Stimulated activated CD8-positive, alpha-beta memory T cell treated with anti-CD3 and anti-CD28 coated beads, Interleukin-15, amount 100 ng/mL, for 4 hours (primary cell): ENCODE measurements at places on chromosomes 5 and 9.

DNA sequence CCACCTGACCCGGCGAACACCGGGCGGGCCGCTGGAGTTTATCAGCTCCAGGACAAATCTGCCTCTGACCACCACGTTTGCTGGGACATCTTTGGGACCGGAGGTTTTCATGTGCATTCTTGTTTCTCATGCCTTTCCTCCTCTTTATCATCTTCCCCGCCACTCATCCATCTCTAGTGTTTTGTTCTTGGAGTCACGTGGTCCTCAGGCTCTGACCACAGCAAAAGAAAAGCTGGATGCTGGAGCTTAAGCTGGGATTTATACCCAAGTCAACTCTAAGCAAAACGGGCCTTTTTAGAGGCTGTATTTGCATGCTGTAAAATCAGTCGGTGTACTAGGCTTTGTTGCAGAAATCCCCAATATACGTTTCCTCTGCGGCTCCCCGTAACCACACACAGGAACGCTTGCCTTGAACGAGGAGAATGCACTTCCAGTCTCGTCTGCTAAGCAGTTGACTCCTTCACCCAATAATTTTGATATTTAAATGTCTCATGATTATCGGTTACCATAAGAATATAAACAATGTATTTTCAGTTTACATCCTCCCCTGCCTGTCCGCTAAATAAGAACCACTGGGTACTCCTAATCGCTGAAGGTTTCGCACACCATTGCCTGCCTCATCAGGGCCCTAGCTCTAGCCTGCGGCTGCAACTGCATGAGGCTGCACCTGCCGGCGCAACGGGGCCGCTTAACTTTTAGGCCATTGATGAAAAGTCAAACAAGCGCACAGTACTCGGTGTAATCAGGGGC lies 560 bp upstream of the NDUFS6 start:
- DNase-seq = peak; percentile 24

DNA sequence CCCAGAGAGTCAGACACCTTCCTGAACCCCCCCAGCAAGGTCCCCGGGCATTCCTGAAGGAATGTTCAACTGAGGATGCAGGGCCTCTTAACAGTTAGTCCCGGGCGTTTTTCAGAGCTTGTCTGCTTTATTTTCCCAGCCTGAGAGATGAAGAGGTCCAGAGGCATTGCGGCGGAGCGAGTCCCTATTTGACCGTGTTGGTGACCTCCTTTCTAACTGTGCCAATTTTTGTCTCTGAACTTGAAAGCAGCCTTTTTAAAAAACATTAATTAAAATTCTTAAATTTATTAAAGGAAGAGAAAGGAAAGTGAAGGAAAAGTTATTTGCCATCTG lies 433 bp upstream of the PTAR1 start:
- DNase-seq = no peak

- no peak for DNase-seq
Observed at GRCh38 chr9:137136881-137137607, 1.9 kb upstream of the GRIN1 start.

- no peak for DNase-seq
Observed at GRCh38 chr5:78501411-78502352, 141.3 kb downstream of the SCAMP1 start.

- DNase-seq = no peak
Observed at GRCh38 chr9:99052815-99053715, 51.8 kb upstream of the TGFBR1 start.

DNA sequence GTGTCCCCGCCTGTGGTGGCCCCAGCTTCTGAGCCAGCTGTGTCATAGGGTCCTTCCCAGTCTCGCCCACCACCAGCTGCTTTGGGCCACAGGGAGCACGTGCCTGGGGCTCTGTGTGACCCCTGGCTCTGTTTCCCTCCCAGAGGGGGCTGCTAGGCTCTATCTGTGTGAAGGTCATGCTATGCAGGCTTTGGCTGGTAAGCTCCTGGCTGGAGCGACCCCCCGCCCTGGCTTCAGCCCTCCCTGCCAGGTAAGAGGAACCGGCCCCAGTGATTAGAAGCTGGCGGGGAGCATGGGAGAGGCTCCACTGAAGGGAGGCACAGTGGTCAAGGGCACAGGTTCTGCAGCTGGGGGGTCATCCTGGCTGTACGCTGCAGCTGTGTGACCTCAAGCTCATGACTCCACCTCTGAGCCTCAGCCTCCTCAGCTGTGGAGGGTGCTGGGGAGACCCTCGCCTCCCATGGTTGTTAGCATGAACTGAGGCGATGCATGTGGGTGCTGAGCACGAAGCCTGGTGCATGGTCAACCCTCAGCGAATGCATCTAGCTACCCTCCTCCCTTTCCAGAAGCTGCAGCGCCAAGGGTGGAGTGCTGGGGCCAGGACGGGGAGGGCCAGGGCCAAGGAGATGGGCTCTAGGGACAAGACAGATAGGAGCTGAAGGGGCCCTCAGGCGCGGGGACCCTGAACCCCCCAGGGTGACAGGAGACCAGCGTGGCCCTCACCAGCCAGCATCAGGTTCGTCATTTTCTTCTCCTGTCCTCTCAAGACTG lies 163.8 kb upstream of the MVB12B start:
- no peak for DNase-seq

DNA sequence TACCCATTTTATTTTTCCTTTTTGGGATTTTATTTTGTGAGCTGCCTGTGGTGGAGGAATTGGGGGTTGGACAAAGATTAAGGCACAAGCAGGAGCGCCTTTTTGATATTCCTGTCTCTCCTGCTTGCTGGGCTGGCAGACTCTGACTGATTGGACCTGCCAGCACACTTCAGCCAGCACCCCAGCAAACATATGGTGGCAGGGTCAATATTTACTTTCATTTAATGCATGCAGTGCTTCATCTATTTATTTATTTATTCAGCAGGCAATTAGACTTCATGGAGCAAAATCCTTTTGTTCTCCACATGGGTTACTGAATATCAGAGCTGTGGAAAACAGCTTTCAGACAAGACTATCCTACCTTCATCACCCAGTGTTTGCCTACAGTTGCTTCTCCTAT lies 48.4 kb upstream of the EPB41L4A start:
- DNase-seq = no peak

DNA sequence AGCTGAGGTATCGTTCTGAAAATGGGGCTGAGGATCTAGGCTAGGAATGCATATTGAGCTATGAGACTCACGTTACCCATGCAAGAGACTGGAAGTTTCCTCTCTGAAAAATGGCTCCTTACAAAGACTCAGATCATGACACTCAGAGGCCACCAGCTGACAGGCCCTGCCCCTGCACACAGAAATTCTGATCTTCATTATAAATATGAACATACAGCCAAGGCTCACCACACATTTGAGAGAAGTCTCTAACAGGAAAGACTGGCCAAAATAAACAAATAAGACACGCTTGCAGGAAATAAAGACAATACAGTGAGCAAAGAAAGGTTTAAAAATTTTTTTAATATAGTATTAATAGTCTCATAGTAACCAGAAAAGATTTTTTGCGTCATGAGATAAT lies 365.9 kb downstream of the NFIB start:
- DNase-seq = no peak

DNA sequence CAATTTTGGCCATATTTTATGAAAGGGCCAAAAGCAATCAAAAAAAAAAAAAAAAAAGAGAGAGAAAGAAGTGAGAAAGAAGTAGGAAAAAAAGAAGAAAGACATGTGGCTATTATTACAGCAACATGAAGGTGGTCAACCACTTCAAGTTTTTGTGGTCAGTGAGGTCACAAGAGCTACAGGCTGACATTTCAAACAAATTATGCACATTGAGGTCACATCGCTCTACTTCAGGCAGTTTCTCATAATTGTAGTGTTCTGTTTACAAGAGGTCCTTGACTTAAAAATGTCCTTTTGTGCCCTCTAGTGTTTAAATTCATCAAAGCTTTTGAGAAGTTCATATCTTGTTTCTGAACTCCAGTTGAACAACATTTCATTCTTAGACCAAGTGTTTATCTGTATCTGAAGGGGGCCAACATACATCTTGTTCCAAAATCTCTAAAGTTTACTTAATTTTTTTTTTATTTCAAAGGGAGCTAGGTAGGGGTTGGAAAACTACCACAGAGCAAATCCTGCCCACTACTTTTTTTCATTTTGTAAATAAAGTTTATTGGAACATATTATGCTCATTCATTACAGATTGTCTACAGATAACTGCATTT lies 513.1 kb downstream of the PDE4D start:
- no peak for DNase-seq

GRCh38 chr5:181203093-181203711 lies 1.8 kb downstream of the TRIM7 start:
- no peak for DNase-seq

DNA sequence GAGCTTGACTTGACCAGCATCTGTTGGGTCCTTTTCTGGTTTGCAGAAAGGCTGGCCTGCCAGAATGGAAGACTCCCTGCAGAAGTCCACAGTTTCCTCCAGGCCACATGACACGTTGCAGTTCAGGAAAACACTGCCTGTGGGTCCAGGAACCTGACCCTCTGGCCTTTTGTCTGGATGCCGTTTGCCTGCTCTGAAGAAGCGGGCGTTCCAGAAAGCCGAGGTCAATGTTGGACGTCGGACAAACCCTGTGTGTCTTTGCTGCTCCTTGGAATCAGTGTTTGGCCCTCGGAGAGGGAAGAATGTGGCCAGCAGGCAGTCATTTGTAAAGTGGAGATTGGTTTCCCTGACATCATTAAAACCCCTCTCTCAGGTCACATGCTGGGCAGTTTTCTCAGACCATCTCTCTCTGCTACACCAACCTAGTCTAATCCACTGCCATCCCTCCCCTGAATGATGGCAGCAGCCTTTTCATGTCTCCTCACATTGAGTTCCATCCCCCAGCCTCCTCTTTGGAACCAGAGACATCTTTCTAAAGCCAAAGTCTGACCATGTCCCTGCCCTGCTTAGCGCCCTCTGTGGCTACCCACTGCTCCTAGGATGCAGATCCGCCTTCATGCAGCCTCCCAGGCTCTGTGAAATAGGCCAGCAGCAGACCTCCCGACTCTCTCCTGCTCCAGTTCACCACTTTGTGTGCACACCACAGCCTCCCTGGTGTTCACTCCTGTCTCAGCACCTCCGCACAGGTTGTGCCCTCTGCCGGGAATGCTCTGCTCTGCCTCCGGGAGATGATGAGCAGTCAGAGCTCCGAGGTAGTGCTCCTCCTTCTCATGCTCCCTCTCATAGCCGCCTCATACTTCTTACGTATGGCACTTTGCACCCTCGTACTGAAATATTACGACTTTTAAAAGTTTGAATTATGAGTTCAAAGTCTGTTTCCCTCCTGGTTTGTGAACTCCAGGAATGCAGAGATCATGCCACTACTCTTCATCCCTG lies 75.6 kb downstream of the RALGPS1 start:
- DNase-seq = no peak

DNA sequence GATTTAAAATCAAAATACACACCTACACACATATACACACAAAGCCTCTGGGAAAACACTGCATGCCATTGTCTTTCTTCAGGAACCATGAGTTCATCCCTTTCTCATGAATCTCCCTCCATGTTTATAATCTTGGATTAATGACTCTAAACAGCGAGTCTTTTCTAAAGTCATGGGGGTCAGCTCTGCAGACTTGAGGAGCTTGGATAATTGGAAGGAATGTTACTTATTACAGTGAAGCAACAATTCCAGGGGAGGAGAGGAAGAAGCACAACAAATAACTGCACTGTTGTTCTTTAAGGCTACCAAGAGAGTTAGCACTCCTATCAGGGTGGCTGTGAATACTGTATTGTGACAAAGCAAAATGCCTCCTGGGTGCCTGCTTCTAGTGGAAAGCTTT lies 444.7 kb downstream of the ANXA1 start:
- no peak for DNase-seq

GRCh38 chr9:131179561-131180219 lies 54.3 kb downstream of the NUP214 start:
- no peak for DNase-seq

DNA sequence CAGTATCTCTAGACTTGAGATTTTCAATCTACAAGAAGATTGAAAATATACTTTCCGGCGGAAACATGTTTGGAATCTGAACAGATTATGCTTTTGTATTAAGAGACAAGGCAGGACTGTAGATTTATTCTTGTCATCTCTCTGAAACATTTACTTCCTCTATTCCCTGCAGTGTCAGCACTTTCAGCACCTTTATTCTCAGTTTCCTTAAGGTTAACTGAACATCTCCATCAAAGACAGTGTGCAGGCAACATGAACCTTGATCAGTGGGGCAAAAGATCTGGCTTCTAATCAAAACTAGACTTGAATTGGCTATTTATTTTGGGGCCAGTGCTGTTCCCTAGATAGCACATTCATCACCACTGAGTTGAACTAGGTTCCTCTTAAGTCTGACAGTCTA lies 129.9 kb upstream of the HCN1 start:
- no peak for DNase-seq

GRCh38 chr9:115923410-115923809 lies 230.2 kb upstream of the PAPPA start:
- DNase-seq = no peak

DNA sequence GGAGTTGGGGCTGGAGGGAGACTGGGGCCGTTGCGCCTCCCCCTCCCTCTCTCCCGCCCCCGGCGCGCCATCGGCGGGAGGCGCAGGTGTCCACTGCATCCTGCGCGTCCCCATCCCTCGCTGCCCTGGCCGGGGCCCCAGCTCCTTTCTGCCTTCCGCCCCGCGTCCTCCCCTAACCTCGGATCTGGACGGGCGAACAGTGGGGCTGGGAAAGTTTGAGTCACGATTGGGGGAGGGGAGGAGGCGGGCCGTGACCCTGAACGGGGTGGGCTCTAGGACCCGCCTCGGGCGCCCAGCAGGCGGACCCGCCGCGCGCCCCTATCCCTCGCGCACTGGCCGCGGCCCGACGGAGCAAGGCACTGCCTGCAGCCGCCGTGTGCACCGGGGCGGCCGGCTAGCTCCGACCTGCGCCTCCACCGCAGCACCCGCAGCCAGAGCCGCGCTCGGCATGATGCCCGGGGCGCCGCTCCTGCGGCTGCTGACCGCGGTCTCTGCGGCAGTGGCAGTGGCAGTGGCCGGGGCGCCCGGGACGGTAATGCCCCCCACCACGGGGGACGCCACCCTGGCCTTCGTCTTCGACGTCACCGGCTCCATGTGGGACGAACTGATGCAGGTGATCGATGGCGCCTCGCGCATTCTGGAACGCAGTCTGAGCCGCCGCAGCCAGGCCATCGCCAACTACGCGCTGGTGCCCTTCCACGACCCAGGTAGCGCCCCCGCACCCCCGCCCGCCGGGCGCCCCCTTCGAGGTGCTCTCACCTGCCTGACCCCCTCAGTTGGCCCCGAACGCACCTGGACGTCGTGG lies at the start of gene HMCN2:
TSS of gene HMCN2 (plus strand) at position 330 of the 805 bp plus-strand sequence. CDS start at position 449, 119 bp downstream.
- DNase-seq = no peak

DNA sequence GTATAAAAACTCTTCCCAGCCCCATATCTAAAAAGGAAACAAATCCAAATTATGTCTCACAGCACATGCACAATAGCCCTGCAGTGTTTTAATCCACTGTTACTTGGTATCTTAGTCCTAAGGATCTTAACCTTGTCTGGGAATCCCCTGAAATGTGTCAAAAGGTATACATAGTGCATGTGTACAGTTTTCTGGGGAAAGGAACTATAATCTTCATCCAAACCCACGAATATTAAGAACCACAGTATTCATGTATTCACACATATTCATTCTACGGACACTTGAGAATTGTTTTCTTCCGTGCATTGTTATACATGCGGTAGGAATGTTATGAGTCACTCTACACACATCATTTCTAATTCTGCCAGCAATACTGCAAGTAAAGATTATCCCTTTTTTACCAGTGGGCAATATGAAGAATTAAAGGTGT lies 47.8 kb upstream of the SNX2 start:
- DNase-seq = no peak

GRCh38 chr5:68423154-68423811 lies 207.7 kb downstream of the PIK3R1 start:
- no peak for DNase-seq
